ENCODE measurements at places on chromosomes 4 and X. TPM values are rescaled to one million over a fixed set of nuclear protein-coding genes. Genes with fewer than 3 reads are reported as not detected.

The ATP10D gene
- total RNA-seq, result 35.2 TPM

The IQCM gene
- not detected for total RNA-seq

GRCh38 chr4:100811046-100811445, 293.2 kb upstream of the EMCN start:
- DNase-seq, result no peak

- DNase-seq, result no peak
Observed at GRCh38 chr4:126530996-126531585, 1101.7 kb upstream of the INTU start.
